ENCODE measurements at places on chromosomes 1 and 21. TPM values are rescaled to one million over a fixed set of nuclear protein-coding genes. Genes with fewer than 3 reads are reported as not detected.
A peak's percentile ranks its signal among the peaks of the same experiment; 100 is the strongest.

GRCh38 chr1:93992954-93993353 lies 83.7 kb upstream of the GCLM start:
- no peak overlapping the region for H3K4me3 ChIP-seq
- DNase-seq: no peak
- H3K36me3 ChIP-seq: no peaks in the 10 kb centered on the region
- H3K27ac ChIP-seq: no peak overlapping the region
- H3K27me3 ChIP-seq: no peaks in the 10 kb centered on the region
- no peaks in the 10 kb centered on the region for H3K4me1 ChIP-seq

DNA sequence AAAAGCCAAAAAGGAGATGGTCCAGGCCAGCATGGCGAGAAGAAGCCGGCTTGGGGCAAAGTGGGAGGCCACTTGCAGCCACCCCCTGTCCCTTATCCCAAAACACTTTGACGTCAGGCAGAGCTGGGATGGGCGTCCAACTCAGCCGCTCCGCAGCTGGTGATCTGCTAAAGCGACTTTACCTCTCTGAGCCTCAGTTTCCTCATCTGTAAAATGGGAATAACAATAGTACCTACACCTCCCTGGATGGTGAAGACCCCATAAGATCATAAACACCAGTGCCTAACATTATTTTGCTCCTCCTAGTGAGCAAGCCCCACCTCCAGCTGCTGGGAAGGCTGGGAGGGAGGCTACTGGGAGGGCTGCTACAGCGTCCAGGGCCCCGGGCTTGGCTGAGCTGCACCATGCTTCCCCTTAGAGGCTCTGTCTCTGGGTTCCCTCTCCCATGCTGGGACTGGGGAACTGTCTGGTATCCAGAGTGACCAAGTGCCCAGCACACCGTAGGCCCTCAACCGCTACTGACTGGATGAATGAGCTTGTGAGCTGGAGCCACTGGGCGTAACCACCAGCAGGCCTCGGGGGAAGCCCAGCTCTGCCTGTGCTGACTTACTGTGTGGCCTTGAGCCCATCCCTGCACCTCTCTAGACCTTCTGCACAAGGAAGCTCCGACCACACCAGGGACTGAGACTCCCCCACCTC lies 18.3 kb downstream of the IFFO2 start:
- no peak for DNase-seq
- H3K36me3 ChIP-seq: no peaks in the 10 kb centered on the region
- H3K27me3 ChIP-seq: no peaks in the 10 kb centered on the region

DNA sequence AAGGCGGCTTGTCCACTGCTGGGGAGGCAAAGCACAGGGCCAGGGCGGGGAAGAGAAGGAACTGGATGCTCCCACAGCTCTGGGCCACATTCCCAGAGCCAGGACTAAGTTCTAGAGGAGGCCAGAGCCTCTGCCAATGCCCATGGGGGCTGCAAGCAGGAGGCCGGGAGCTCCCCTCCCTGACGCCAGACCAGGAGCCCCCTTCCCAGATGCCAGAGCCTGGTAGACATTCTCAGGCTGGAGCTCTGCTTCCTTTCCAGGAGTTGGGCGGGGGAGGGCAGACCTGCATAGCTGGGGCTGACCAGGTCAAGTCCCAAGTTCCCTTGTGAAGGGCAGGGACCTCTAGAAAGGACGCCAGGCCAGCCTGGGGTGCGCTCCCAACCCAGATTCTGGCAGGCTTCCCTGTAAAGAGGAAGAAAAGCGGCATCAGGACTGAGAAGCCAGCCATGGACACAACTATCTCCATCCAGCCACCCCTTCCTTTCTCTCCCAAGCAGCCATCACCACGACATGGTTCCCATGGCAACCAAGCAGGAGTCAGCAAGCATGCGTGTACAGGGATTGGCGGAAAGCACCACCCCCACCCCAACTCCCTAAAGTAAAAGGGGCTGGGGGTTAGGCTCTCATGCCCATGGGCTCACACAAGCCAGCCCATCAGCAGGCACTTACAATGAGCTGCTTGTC lies 13.4 kb downstream of the KIF21B start:
- no peak overlapping the region for H3K27ac ChIP-seq
- H3K27me3 ChIP-seq: no peaks in the 10 kb centered on the region
- no peaks in the 10 kb centered on the region for H3K4me1 ChIP-seq
- peak; percentile 37 for DNase-seq

DNA sequence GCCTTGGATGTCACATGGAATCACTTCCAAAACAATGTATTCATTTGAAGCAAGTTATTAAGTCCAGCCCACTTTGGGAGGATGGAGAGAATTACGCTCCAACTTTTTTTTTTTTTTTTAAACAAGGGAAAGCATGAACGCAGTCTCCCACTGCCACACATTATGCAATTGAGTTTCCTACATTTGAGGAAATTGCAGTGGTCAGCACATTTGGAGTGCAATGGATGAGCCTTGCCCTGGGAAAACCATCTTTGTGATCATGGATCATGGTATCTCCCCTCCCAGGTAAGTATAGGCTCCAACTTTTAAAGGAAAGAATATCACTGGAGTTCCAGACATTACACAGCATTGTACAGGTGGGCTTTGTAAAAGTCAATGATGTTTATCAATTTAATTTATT lies 26.7 kb downstream of the MAP10 start:
- H3K27ac ChIP-seq: no peak overlapping the region
- no peaks in the 10 kb centered on the region for H3K27me3 ChIP-seq
- H3K4me3 ChIP-seq: no peak overlapping the region
- DNase-seq: no peak
- H3K36me3 ChIP-seq: no peaks in the 10 kb centered on the region

DNA sequence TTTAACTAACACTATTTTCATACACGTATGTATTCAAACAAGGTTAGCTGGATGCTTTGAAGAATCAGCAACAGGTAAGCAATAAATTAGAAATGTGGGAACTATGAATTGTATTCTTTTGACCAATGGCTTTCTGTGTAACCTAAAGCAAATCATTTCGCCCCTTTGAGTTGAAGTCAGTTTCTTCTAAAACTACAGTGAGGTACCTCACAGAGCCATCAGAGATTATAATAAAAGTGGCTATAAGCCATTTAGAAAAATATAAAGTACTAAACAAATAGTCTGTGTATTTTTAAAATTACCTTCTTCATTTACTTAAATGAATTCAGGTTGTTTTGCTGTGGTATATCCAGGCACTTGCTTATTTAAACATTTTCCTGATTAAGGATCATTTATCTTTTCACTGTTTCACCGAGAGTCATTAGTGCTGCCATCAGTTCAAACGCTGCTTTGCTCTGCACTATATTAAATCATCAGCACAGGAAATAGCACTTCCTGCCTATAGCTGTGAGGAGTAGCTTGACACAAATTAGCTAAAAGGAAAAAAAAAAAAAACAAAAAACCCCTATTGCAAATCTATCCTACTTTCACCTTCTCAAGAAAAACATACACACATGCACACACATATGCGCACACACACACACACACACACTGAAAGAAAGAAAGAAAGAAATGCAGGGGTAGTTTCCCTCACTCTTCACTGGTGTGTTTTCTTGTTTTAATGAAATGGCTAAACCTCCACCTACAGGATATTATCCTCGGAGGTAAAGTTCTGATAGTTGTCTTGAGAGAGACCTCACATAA lies 39.8 kb upstream of the C1orf105 start:
- H3K36me3 ChIP-seq: no peaks in the 10 kb centered on the region
- no peak overlapping the region for H3K27ac ChIP-seq
- H3K4me3 ChIP-seq: no peak overlapping the region
- H3K4me1 ChIP-seq: no peaks in the 10 kb centered on the region
- no peaks in the 10 kb centered on the region for H3K27me3 ChIP-seq

GRCh38 chr1:96259399-96259798 lies 462.2 kb upstream of the PTBP2 start:
- H3K36me3 ChIP-seq: no peaks in the 10 kb centered on the region
- H3K27me3 ChIP-seq: no peaks in the 10 kb centered on the region
- H3K4me3 ChIP-seq: no peak overlapping the region
- H3K27ac ChIP-seq: no peak overlapping the region
- no peak for DNase-seq
- H3K4me1 ChIP-seq: no peaks in the 10 kb centered on the region

- no peaks in the 10 kb centered on the region for H3K36me3 ChIP-seq
- H3K4me3 ChIP-seq: no peak overlapping the region
- H3K27ac ChIP-seq: no peak overlapping the region
- no peaks in the 10 kb centered on the region for H3K27me3 ChIP-seq
Observed at GRCh38 chr1:237235091-237235490, 193.1 kb downstream of the RYR2 start.

DNA sequence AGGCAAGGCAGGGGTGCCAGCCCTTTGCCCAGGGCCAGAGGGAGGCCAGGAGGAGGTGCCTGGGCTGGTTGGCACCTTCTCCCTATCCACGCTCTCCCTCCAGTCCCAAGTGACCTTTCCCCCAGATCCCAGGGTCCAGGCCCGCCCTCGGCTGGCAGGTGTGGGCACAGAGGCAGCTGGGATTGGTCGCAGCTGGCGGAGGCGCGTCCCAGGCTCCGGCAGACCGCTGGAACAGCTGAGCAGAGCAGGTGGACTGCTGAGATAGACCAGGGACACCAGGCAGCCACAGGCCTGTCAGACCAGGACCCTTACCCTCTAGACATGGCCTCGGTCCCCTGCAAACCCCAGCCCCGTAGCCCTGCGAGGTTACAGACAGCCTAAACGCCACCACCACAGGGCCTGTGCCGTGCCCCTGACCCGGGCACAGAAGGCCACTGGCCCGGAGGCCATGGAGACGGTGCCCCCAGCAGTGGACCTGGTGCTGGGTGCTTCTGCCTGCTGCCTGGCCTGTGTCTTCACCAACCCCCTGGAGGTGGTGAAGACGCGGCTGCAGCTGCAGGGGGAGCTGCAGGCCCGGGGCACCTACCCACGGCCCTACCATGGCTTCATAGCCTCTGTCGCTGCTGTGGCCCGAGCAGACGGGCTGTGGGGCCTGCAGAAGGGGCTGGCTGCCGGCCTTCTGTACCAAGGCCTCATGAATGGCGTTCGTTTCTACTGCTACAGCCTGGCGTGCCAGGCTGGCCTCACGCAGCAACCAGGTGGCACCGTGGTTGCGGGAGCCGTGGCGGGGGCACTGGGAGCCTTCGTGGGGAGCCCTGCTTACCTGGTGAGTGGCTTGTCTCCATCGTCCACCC lies at the start of gene SLC25A34:
Gene SLC25A34 (plus strand): TSS at position 221 of the 854 bp plus-strand sequence. CDS start 228 bp downstream, at position 449.
- peak; percentile 50 for DNase-seq
- no peak within 1 kb of the TSS for H3K4me3 ChIP-seq
- peaks cover 35% of the 10 kb centered on the region for H3K36me3 ChIP-seq
- H3K4me1 ChIP-seq: peaks cover 7% of the 10 kb centered on the region

GRCh38 chr1:215623162-215623561 lies 56.1 kb downstream of the KCTD3 start:
- H3K27ac ChIP-seq: no peak overlapping the region
- H3K27me3 ChIP-seq: no peaks in the 10 kb centered on the region
- peak; percentile 13 for DNase-seq
- no peaks in the 10 kb centered on the region for H3K4me1 ChIP-seq

- H3K27ac ChIP-seq: no peak overlapping the region
- no peak overlapping the region for H3K4me3 ChIP-seq
- H3K4me1 ChIP-seq: no peaks in the 10 kb centered on the region
- no peak for DNase-seq
Observed at GRCh38 chr1:156065212-156065611, 4.3 kb downstream of the RAB25 start.

DNA sequence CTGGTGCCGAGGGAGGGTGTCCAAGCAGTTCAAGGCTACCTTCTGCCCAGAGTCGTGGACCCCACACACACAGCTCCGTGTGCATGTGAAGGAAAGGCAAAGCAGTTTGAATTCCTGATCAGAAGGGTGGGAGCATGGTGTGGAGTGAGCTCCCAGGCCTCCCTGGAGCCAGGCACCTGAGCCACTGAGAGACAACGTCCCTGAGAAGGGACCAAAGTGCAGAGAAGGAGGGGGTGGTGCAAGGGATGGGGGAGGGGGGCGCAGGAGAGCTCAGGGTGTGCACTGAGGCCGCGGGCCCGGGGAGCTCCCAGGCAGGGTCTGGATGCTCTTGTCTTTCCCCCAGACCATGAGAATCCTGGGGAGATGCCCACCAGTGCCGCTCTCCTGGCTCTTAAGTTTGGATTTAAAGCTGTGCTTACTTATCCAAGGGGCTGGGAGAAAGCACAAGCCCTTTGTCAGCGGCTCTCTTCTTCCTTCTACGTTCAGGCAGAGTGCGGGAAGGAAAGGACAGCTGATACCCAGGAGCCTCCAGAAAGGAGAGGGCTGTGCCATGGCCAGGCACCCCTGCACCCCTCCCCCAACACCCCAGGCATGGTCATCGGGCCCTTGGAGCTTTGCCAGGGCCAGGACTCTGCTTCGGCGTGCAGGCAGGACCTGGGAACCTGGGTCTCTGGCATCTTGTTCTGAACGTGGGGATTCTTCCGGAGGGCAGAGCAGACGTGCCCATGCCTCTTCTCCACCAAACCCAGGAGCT lies 24.1 kb downstream of the ACTA1 start:
- peaks cover 3% of the 10 kb centered on the region for H3K4me1 ChIP-seq
- H3K36me3 ChIP-seq: no peaks in the 10 kb centered on the region
- H3K27me3 ChIP-seq: peaks cover 59% of the 10 kb centered on the region
- no peak for DNase-seq
- no peak overlapping the region for H3K27ac ChIP-seq

DNA sequence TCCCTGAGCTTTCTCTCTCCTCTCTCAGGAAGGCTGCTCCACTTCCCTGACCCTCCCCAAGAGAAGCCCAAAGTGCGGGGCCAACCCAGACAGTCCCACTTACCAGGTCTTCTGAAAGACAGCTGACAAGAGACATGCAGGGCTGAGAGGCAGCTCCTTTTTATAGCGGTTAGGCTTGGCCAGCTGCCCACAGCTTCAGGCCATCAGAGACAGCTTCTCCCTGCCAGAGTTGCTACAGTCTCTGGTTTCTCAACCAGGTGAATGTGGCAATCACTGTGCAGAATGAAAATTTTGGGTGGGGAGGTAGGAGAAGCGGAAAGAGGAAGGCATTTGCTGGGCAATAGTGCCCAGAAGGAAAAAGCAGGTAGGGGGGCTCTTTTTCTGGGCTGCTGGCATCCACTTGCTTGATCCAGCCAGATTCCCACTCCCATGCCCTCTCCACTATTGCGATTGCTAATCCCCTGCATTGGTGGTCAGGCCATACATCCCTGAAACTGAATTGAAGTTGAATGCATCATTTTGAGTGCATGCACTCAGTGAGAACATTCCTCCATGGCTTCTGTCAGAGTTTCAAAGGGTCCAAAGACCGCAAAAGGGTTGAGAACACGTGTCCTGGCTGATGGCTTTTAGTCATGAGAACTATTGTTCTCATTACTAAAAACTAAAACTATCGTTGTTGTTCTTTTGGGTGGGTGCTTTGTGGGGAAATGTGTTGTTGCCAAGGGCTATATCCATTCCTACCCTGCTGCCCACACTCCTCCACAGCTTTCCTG lies at the start of gene S100A8:
Gene S100A8 (minus strand): TSS at position 136 of the 773 bp plus-strand sequence. CDS start 538 bp downstream, outside the sequence.
- H3K27me3 ChIP-seq: peaks cover 6% of the 10 kb centered on the region
- H3K4me3 ChIP-seq: no peak within 1 kb of the TSS
- H3K27ac ChIP-seq: no peak within 1 kb of the TSS
- DNase-seq: peak; percentile 18
- H3K36me3 ChIP-seq: no peaks in the 10 kb centered on the region

The TRIM67 gene
- total RNA-seq: 0.09 TPM

The FAM110D gene
- total RNA-seq: 1.1 TPM

The LRRC38 gene
- not detected for total RNA-seq

The OR10J1 gene
- not detected for total RNA-seq

The RNU1-3 gene
- total RNA-seq: 3,134 TPM

The SRSF4 gene
- total RNA-seq: 66.2 TPM

The RNU1-2 gene
- under 0.01 TPM for total RNA-seq
